AML-193 (cell line): ENCODE measurements at places on chromosomes 2 and 18.

- peak; percentile 61 for DNase-seq
Observed at GRCh38 chr2:238136820-238137537, 1.5 kb upstream of the KLHL30 start.

DNA sequence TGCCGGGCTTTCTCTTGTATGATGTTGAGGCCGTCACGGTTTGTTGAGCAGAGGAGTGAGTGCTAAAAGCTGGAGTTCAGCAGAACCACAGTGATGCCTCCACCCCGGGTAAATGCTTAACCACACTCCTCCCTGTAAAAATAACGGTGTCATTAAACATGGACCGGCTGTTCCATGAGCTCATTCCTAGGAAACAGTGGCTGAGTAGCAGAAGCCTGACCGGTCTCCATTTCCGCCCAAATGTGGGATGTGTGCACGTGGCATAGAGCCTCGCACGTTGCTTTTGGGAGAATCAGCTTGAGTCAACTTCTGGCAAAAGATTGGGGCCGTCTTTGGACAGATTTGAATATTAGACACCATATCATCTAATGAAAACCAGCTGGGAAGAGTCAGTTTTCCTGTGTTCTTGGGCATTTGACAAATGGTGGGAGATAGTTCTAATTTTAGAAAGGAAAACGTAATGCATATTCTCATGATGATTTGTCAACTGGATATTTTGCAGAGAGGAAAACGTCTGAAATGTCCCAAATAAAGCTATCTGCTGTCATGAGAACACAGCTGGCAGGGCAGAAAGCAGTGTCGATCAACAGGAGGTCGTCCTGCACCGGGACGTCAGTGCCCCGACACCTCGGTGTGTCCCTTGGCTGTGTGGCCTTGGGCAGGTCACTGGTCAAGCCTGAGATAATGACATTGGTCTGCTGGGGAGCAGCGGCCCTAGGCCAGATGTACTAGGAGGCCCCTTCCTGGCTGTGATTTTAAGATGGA, 42.4 kb downstream of the LRRFIP1 start:
- no peak for DNase-seq

GRCh38 chr2:20473128-20473527, 26.3 kb downstream of the RHOB start:
- DNase-seq, result no peak

DNA sequence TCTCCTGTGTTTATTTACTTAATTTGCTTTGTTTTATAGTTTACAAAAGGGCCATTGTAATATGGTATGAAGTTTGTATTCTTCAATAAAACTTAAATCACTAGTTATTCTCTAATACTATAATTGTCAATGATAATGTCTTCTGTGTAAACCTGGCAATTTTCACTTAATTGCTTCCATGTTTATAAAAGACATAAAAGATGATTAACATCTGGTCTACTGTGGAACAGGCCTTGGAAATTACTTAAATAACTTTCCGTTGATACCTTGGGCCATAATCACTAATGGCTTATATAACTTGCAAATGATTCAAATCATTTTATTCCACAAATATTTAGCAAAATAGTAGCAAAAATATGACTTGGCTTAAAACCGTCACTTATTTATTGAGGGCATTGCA, 743.8 kb downstream of the DSC3 start:
- DNase-seq, result no peak

GRCh38 chr2:69773206-69773605, 31.3 kb downstream of the ANXA4 start:
- DNase-seq, result no peak

DNA sequence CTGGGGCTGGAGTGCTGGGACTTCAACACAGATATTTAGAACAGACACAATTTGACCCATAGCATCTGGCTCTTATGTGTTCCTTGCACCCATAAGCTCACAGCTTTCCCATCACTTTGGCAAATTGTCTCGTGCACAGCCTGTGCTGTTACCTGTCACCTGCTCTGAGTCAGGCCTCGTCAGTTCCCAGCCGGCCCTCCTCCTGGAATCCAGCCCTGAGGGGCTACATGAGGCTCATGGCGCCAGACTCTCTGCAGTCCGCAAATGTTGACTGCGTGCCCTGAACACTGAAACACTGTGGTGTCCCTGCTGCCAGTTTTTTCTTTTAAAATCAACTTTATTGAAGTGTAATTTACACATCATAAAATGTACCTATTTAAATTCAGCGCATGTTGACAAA, 65.4 kb upstream of the BZW1 start:
- no peak for DNase-seq
